ENCODE measurements at places on chromosomes 16 and 17. TPM values are rescaled to one million over a fixed set of nuclear protein-coding genes. Genes with fewer than 3 reads are reported as not detected.

- peak overlapping the region; percentile 75 for H3K27ac ChIP-seq
- DNase-seq: no peak
- no peaks in the 10 kb centered on the region for H3K36me3 ChIP-seq
- peaks cover 65% of the 10 kb centered on the region for H3K4me1 ChIP-seq
- no peaks in the 10 kb centered on the region for H3K27me3 ChIP-seq
These were observed 42.1 kb downstream of the PRKCA start for GRCh38 chr17:66344473-66344872.

DNA sequence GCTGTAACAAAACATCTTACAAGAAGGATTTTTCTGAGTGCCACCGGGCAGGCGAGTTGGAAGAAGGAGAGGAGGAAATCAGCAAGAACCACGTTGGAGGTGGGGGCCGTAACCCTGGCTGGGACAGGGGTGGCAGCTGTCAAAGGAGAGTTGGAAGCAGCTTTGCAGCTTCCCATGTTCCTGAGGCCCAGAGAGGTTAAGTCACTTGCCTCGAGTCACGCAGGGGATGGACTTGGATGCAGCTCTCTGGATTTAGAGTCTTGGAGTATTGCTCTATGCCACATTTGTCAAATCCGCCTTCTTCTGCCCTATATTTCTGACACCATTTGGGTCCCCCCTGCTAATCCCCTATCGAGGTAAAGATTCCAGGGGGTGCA, 83.0 kb upstream of the CIBAR2 start:
- no peak overlapping the region for H3K27ac ChIP-seq
- no peaks in the 10 kb centered on the region for H3K36me3 ChIP-seq
- H3K4me3 ChIP-seq: no peak overlapping the region
- peaks cover 7% of the 10 kb centered on the region for H3K4me1 ChIP-seq

DNA sequence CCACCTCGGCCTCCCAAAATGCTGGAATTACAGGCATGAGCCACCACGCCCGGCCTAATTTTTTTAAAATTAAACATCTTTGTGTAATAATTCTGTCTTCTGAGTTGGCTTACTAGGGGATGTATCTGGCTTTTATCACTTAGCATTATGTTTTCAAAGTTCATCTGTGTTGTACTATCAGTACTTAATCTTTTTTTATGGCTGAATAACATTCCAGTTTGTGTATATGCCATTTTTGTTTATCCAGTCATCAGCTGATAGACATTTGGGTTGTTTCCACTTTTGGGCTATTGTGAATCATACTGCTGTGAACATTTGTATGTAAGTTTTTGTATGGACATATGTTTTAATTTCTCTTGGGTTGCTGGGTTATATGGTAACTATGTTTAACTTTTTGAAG, 69.0 kb downstream of the CHD9 start:
- H3K4me3 ChIP-seq: no peak overlapping the region
- no peaks in the 10 kb centered on the region for H3K27me3 ChIP-seq
- H3K27ac ChIP-seq: no peak overlapping the region
- DNase-seq: no peak
- no peaks in the 10 kb centered on the region for H3K36me3 ChIP-seq

DNA sequence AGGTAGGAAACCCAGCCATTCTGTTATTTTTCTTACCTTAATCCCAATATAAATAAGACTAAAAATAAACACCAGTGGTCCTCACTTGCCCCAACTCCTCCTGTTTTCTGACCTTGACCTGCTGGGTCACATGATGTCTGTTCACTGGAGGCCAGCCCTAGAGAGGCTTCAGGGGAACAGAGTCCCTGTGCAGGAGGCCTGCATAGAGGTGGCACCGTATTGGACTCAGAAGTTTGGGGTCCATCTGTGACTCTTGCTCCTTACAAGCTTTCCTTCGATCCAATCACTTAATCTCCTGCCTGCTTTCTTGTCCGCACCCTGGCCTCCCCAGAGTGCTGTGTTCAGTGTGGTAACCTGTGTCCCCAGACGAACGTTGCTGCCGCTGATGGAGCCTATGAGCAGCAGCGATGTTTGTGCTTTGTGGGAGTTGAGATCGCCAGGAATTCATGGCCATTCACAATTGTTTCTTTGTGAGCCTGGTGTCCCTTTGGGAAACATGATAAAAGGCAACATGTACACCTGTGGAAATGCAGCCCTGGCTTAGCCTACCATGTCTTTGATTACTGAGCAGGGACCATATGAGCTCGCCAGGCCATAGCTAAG, 4.7 kb downstream of the IGSF6 start:
- H3K4me1 ChIP-seq: 0 out of 2 replicates have a peak, but pooled peaks cover 2% of the 10 kb centered on the region
- no peaks in the 10 kb centered on the region for H3K27me3 ChIP-seq
- no peak overlapping the region for H3K27ac ChIP-seq
- no peak overlapping the region for H3K4me3 ChIP-seq
- DNase-seq: no peak

HOXB9 gene
- 65.9 TPM for total RNA-seq

BIRC5 gene
- 119 TPM for total RNA-seq

TEKT5 gene
- total RNA-seq: not detected

Data from Panc1 (cell line).